ENCODE measurements at places on chromosomes 11 and 22.

DNA sequence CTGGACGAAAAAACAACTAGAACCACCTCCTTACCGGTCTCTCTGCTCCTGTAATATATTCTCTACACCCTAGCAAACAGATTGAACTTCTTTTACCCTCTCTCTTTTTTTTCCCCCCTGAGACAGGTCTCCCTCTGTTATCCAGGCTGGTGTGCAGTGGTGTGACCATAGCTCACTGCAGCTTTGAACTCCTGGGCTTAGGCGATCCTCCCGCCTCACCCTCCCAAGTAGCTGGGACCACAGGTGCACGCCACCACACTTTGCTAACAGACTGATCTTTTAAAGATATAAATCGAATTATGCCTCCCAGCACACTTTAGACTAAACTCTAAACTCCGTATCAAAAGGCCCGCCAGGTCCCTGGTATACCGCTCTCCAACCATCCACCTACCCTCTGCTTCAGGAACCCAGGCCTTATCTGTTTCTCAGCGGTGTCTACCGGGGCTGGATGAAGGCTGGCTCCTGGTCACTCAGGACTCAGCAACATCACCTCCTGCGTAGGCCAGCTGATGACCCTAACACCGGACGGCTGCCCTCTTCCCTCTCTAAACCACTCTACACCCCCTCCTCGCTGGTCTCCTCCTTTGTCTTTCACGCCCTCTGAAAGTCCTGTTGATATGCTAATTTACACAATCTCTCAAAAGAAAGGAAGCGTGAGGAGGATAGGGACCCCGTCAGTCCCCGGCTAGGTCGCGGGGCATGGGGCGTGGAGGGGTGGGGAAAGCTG is 745 bp downstream of the C22orf39 start:
- no peak for DNase-seq

DNA sequence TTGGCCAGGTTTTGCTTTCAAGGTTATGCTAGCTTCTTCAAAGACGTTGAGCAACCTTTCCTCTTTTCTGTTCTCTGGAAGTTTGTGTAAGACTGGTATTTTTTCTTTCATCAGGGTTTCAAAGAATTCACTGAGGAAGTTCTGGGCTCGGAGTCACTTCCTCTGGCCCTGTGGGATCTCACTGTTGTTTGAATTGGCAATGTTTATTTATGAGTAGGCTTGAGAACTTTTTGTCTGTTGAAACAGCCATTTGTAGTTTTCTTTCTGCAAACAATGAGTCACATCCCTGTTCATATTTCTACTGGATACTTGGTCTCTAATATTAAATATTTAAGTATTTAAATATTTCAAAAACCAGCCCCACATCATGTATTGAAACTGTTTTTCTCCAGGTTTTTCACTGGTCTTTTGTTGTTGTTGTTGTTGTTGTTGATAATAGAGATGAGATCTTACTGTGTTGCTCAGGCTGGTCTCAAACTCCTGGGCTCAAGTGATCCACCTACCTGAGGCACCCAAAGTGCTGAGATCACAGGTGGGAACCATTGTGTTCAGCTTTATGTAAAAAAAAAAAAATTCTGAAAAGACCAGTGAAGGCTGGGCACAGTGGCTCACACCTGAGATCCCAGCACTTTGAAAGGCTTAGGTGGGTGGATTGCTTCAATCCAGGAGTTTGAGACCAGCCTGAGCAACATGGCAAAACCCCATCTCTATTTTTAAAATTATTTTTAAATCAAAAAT is 26.9 kb downstream of the SUSD2 start:
- DNase-seq = peak; percentile 97

DNA sequence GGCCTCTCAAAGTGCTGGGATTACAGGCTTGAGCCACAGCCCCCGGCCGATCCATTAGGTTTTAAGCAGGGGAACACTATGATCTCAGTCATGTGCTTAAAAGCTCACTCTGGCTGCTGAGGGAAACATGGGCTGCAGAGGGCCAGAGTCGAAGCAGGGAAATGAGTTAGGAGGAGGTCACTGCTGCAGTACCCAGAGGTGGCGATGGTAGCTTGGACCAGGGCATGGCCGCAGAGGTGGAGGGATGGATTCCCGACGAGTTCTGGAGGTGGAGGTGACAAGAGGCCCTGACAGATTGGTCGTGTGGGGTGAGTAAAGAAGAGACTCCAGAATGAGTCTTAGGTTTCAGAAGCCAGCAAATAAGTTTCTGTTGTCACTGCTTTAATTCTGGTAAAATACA is 54.4 kb upstream of the INCENP start:
- DNase-seq = no peak

- DNase-seq = no peak
Observed at GRCh38 chr11:47204637-47204989, 10.2 kb upstream of the DDB2 start.

DNA sequence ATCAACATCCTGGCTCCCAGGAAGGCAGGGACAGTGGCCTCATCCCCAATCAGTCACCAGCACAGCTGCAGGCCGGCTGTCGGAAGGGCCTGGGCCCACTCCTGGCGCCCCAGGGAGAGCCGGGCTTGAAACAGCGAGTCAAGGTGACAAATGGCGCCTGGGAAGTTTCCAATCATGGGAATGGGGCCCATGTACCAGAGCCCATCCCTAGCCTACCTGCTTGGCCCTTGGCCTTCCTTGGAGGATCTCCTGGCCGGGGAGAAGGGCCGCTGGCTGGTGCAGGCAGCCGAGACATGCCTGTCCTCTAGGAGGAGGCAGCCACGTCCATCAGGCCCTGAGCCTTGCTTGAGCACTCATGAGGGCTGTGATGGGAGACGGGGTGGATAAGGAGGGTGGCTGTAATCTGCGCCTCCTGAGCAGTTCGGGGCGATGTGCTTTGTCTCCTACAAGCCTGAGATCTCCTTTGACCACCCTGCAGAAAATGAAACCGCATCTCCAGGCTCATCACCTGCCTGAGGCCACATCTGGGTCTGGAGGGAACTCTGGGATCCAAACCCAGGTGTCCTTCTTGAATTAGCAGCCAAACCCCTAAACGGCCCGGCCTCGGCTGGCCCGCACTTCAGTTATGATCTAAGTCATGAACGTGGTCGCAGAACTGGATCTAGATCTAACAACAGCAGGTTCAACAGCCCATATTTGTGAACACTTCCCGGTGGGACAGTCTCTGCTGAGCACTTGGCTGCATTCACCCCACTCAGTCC is 862.0 kb downstream of the TBC1D22A start:
- DNase-seq = no peak

DNA sequence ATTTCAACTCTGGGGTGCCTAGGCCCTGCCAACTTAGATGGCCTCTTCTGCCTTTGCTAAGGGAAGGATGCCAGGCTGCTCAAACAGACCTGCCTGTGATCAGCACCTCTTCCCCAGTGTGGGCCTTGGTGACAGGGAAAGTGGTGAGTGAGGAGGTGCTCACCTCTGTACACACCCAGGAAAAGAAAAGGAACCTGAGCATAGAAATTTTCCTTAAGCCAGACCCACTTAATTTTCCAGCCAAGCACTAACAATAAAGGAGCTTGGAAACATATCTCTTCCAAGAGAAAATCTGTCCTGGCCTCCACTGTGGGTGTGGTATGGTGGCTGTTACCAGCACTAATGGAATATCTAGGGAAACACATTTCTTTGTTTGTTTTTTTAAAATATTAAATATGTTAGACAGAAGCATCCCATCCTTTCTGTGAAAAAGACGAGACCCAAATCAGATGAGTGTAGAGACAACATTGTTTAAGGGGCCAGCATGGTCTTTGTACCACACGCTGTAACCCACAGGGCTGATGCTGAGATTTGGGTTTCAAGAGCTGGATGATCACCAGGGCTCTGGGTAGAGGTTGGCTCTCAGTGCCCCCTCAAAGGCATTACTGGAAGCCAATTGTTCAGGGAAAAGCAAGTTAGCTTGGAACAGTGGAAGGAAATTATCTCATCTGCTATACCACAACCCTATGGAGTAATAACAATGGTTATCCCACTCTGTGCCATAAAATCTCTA is 472.2 kb downstream of the INSC start:
- no peak for DNase-seq

- DNase-seq = no peak
Observed at GRCh38 chr11:117873828-117874125, 2.7 kb downstream of the FXYD6 start.

DNA sequence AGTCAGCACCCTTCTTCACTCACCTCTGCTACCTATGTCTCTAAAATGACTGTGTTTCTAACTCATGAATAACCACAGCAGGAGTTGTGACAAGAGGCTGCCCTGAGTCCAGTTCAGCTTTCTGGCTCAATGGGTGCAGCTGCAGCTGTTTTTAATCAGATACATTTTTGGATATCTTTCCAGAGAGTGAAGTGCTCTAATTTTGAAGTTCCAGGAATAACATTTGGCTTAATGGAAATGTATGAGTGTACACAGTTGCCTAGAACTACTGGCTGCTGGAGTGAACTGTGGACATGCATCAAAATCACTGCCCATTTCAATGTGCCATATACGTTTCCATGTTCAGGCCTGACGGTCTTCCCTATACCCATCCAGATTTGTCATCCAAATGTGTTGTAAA is 769.5 kb upstream of the ANO3 start:
- no peak for DNase-seq

- no peak for DNase-seq
Observed at GRCh38 chr11:6604790-6605189, 1.2 kb downstream of the ILK start.

DNA sequence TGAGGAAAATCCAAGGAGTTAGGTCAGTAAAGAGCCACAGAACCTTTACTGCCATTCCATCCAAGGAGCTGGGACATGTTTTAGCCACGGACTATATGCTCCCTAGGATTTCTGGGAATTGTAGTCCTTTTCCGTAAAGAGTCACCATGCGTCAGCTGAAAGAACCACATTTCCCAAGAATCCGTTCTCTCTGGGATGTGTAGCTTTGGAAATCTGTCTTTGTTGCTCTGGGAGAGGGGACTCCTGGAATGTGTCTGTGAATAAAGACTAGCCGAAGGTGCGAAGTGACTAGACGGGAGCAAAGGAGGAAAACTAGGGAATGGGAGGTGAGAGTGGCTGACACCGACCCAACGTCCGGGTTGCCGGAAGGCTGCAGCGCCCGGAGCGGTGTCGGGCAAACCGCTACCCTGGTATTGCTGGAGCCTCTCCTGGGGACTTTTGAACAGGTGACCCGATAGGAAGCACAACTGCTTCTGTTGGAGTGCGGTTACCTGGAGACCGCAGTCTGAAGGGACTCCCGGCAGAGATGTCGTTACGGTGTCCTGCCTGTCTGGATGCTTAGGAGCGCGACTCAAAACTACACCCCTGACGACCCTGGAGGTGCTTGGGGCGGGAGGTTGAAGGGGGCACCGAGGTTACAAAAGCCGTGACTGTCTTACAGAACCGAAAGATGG is at the start of gene IFTAP:
IFTAP (plus strand) TSS at position 187 of the 674 bp plus-strand sequence. CDS start 15,602 bp downstream, outside the sequence.
- peak; percentile 87 for DNase-seq

DNA sequence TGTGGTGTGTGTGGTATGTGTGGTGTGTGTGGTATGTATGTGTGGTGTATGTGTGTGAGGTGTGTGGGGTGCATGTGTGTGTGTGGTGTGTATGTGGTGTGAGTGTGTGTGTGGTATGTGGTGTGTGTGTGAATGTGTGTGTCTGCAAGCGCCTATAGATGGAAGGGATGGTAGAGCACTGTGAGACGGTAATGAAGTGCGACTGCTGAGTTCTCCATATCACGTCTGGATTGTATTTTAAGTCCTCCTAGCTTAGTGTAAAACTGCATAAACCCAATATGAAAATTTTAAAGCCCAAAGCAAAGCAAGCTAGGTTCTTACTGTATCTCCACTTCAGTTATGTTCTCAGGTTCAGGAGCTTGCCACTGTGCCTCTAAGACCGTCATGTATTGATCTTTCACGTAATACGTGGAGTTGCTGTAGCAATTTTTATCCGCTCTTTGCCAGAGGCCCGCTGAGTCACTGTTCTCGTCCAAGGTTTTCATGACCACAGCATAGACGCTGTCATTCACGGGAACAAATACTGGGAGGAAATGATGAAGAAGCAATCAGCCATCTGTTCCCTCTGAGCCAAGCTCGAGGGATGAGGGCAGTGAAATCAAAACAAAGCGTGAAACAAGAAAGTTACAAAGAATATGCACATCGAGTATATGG is 5.5 kb downstream of the PLET1 start:
- DNase-seq = peak; percentile 55

- no peak for DNase-seq
Observed at GRCh38 chr11:78930810-78931523, 356.3 kb upstream of the NARS2 start.

GRCh38 chr11:15967166-15967565 is 389.2 kb downstream of the SOX6 start:
- no peak for DNase-seq

DNA sequence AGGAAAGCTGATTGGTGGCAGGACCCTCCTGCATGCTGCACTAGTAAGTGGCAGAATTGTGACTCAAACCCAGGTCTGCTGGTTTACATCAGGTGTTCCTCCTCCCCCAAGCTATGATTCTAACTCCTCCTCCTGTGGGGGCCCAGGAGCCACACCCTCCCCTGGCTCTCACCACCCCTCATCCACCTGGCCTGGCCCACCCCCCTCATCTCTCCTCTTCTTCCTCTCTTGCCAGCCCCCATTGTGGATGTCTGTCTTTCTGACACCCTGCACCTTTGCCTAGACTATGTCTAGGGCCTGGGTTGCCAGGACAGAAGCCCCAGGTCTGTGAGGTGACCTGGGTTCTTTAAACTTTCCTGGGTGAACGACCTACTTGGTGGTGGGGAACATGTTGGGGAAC is 59.9 kb downstream of the GRIK4 start:
- no peak for DNase-seq

DNA sequence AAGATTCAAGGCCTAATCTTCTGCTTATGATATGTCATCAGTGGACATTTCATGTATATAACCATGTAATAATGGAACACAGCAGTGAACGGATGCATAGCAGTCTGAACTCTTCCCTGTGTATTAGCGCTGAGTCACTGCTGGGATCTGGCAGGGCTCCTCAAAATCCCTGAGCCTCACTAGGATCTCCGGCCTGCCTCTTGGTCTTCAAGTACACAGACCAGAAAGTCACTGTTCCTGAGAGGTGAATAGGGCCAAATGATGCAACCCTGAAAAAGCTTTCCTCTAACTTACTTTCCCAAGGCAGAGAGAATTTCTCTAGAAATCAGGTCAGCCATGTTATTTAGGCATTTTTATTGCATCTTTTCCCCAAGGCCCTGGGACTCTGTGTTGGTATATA is 35.0 kb downstream of the POU2AF1 start:
- no peak for DNase-seq

DNA sequence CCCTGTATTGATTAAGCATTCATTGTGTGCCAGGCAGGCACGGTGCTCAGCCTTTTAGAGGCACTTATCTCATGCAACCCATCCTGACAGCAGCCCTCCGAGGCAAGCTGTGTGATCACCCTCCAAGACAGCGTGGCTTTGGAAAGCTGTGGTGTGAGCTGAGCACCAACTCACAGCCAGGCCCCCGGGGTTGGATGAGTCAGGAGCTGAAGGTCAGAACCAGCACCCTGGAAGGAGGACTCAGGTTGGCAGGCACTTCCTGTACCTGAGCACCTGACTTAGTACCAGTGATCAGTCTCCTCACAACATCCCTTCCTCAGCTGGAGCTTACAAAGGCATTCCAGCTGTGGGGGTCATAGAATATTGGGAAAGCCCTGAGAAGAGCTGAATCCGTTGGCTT is 9.0 kb downstream of the PATZ1 start:
- DNase-seq = no peak

All from glomerular endothelial cell (primary cell).